ENCODE measurements at places on chromosomes 3 and 15.

DNA sequence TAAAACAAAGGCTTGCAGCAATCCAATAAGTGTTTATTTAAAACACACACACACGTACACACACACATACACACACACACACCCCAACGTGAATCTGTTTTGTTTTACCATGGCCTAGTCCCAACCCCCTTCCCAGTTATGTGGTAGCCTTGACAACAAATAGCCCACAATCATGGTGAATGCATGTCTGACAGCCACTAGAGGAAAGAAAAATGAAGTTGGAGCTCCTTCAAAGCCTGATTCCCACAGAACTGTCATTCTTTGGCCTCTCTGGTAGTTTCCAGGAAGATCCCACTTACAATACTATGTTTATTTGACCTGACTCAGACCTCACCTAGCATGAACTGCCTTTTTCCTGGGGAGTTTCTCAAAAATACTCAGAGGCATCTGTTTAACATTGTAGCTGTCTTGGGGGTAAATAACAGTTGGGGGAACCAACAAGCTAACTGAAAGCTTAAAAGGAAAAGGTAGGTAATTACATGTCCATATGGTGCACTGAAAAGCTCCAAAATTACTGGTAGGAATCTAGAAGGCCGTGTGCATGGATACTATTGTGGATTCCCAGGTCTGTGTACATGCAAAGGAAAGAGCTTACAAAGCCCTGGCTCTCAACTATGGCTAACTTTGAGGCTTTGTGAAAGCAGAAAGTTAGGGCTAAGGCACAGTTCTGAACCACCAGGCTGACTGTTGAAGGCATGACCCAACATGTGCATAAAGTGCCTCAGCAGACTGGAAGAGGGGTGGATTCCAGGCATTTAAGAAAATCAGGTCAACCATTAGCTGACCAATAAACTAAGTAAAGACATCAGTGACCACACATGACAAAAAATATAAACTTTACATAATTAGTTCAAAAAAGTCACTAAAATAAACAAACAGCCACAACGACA is 65.3 kb downstream of the FAIM start:
- DNase-seq = peak; percentile 40

- DNase-seq = no peak
Measured at GRCh38 chr3:171266740-171267073, 193.5 kb downstream of the TNIK start.

- no peak for DNase-seq
Measured at GRCh38 chr15:33152502-33153109, 41.9 kb downstream of the FMN1 start.

- no peak for DNase-seq
Measured at GRCh38 chr3:126340081-126340511, 17.1 kb downstream of the KLF15 start.

- DNase-seq = no peak
Measured at GRCh38 chr3:126435456-126436315, 40.0 kb downstream of the ZXDC start.

DNA sequence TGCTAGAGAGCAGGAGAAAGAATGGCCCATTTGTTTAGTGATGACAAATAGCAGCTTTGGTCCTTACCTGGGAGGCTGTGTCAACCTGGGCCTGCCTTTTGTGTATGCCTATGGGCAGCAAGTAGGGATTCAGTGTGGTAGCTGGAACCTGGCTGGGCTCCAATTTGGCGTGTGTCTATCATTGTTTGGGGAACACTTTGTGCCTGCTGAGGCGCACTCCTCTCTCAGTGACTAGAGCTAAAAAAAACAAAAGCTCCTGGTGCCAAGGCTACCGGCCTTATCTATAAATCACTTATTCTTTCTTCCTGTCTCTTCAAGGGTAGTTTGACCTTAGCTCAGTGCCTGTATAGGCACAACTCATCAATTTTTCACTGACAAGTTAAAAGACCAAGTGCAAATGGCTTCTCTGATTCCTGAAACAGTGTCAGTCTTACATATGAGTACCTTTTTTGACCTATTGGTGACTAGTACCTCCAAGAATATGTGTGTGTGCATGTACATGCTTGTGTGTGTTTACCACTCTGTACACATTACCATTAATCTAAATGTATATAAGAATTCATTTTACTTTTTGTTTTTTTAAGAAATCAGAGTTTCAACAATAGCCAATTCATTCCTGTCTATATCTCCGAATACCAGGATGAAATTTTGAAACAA is 54.6 kb downstream of the GMNC start:
- DNase-seq = no peak

DNA sequence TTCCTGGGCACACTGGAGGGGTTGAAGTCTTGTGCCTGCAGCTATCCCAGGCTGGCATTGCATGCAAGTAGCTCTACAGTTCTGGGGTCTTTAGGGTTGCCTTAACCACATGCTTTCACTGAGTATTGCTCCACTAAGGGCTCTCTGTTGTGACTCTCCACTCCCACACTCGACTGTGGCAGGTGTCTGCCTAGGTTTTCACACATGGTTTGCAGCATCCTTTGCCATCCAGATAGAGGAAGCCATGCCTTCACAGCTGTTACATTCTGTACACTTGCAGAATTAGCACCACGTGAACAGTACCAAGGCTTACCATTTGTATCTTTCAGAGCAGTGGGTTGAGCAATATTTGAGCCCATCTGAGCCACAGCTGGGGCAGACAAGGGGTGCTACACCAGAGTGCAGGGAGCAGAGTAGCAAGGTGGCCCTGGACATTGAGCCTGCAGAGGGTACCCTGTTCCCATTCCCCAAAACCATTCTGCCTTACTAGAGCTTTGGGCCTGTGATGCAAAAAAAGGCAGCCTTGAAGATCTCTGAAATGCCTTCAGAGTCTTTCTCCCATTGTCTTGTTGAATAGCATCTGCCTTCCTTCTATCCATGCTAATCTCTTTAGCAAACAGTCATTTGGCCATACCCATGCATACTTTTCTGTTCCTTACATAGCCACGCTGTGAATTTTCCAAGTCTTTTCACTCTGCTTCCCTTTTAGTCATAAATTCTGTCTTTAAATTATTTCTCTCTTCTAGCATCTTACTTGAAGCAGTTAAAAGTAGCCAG is 95.2 kb upstream of the PLCL2 start:
- peak; percentile 65 for DNase-seq

DNA sequence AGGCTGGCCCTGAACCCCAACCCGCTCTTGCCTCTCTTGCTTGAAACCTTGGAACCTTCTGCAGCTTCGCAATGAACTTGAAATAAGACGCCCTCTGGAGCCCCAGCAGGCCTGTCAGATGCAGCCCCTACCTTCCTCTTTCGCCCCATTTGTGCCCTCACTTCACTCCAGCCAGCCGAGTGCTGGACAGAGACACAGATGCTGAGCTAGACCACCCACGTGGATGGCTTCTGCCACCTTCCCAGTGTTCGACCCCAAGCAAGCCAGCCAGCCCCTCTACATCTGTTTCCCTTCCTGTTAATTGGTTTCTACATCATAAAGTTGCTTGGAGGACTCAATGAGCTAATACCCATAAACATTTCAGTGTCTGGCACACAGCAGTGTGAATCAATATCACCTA is 23.8 kb upstream of the SNRPA1 start:
- DNase-seq = peak; percentile 41

GRCh38 chr15:35427091-35427490 is 118.9 kb downstream of the DPH6 start:
- no peak for DNase-seq

DNA sequence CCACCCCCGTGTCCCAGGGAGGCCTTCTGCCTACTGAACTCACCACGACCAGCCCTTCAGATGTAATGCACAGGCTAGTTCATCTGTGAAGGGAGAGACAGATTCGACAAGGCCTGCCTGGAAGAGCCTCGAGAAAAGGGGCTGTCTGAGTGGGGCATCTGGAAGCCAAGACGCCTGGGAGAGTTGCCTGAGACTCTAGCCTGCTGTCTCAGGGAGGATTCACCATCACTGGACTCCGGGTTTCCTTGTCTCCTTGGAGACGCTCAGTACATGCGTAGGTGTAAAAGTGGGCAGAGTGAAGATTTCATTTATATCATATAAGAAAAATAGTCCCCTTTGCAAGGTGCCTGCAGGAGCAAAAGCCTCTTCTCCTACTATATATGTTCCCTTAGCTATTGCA is 468.9 kb downstream of the FOXP1 start:
- no peak for DNase-seq

DNA sequence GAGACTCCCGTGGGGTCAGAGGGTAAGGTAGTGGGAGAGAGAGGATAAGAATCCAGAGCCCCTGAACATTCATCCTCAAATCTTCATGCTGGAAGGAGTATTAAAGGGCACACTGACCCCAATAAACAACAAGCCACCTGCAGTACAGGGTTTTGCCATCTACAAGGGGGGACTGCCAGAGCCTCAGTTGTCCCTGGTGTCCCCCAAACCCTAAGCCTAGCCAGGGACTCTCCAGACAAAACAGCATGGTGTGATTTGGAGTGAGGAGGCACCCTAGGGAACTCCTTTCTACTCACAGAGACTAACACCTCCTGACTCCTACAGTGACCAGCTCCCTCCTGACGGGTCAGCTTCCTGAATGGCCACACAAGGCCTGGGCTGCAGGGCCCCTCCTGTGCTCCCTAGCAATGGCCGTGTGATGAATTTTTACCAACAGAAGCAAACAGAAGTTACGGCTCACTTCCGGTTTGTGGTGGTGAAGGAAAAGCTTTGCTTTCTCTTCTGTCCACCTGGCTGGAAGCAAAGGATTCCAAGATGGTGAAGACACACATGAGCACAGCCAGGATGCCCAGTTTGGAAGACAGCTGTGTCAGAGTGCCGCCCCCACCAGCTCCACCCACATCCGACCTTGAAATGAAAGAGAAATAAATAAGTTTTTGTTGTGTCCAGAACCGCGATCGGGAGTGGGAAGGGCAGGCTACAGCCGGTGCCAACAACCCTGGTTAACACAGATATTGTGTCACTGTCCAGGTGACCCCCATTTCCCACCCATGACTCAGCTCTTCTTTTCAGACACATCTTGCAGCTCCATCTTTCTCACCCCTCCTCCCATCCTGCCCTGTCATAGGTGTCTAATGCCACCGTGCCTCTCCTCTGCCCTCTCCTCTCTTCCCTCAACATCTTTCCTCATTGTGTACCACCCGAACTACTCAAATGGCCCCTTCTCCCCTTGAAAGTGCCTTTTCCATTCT is 69.6 kb upstream of the ATP13A3 start:
- DNase-seq = no peak

DNA sequence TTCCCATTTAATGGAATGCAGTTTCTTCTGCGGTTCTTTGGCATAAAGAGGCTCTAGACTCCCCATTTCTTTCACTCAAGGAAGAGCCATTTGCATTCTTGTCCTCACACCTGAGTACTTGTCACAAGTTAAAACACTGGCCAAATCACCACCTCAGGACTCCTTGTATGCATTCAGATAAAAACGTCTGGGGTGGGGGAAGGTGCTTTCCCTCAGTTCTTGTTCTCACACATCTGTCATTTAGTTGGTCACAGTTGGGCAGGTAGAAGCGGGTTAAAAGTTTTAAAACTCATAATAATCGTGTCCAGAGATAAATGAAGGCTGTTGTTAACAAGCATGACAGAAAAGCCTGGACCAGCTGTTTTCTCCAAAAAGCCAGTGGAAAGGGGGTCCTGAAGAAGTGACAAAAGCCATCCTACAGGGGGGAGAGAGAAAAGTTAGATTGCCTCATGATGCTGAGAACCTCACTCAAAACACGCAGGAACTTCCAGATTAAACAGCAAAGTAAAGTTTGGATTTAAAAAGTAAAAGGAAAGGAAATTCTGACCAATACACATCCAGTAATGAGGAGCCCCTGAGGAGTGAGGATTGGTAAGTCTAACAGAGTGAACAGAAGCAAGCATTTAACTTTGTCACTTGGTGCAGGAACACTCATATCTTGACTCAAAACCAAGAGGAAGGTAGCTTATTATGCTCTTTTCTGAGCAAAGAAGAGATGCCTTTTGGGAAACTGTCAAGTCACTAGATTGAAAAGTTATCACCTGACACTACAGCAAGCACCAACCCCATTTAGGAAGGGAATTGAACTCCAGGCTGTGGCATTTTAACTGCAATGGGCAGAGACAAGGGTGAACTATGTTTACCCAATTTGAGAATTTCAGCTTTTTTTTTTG is 2.8 kb downstream of the BCL2L10 start:
- no peak for DNase-seq

DNA sequence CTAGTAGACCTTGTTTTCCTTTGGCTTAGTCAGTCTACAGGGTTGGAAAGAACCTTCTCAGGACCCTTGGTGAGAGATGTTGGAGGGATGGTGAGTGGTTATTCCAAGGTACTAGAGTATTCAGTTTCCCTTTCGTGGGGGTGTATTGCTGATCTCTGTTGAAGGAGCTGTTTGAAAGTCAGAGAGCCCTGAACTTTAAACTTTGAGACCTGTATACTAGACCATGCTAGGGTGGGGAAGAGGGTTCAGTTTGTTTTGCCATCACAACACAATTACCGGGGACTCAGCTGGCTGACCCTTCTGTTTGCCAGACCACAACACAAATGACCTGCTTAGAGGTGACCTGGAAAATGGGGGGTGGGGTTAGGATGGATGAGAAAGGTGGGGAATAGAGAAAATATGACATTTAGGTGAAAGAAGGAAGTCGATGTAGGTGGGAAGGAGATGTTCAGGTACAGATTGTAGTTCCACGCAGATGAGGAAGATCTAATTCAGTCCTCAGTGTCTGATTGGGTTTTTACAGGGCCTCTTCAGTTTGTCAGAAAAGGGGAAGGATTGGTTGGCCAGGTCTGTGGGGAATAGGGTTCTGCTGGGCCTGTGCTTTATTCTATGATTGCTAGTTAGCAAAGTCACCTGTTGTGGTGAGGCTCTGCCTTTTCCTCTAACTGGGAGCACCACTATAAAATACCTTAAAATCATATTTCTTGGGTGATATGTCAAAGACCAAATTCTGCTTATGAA is 6.8 kb downstream of the UBE2E2 start:
- no peak for DNase-seq

DNA sequence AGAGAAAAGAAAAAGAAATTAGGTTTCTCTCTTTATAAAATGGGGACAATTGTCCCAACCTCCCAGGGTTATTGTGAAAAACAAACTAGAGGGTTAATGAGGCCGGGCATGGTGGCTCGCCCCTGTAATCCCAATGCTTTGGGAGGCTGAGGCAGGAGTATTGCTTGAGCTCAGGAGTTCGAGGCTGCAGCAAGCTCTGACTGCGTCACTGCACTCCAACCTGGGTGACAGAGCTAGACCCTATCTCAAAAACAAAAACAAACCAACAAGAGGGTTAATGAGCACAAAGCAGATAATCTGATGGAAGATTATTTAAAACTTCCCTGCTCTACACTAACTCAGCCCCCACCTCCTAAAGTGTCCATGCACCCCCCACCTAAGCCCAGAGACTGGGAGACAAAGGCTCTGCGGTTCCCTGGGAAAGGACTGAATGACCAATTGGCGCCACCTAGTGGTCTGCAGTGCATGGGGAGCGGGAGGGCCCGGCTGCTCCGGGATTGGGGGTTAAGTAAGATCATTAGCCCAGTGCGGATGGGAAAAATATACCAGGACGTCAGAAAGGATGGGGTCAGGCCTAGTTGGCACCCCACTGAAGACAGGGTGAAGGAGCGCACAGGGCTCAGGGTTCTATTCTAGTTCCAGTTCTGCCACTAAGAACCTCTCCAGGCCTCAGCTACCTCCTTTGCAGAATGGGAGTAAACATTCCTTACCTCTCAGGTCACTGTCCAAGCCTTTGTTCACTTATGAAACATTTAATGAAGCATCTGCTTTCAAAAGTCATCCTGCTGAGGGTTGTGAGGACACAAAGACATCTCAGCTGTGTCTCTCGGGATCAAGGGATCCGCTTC is 15.6 kb downstream of the PIF1 start:
- peak; percentile 97 for DNase-seq

- no peak for DNase-seq
Measured at GRCh38 chr3:30904996-30905395, 10.5 kb upstream of the GADL1 start.

- DNase-seq = no peak
Measured at GRCh38 chr3:31185062-31185357, 290.5 kb upstream of the GADL1 start.

GRCh38 chr3:111072031-111072921 is 660 bp downstream of the NECTIN3 start:
- peak; percentile 77 for DNase-seq
